ENCODE measurements at places on chromosomes 2 and 18.

DNA sequence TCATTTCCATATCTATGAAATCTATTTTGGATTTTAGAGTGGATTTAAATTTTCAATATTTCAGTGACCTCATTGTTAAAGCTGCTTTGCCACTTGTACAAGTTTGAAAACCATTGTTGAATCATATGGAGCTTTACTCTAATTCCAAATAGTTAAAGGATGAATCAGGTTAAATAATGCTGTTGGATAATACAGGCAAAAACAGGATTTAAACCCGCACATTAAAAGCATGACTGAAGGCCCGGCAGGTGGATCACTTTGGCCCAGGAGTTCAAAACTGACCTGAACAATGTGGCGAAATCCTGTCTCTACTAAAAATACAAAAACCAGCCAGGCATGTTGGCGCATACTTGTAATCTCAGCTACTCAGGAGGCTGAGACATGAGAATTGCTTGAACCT, 68.3 kb downstream of the RIF1 start:
- DNase-seq, result no peak

GRCh38 chr2:118179445-118179844, 91.2 kb downstream of the INSIG2 start:
- DNase-seq, result no peak

DNA sequence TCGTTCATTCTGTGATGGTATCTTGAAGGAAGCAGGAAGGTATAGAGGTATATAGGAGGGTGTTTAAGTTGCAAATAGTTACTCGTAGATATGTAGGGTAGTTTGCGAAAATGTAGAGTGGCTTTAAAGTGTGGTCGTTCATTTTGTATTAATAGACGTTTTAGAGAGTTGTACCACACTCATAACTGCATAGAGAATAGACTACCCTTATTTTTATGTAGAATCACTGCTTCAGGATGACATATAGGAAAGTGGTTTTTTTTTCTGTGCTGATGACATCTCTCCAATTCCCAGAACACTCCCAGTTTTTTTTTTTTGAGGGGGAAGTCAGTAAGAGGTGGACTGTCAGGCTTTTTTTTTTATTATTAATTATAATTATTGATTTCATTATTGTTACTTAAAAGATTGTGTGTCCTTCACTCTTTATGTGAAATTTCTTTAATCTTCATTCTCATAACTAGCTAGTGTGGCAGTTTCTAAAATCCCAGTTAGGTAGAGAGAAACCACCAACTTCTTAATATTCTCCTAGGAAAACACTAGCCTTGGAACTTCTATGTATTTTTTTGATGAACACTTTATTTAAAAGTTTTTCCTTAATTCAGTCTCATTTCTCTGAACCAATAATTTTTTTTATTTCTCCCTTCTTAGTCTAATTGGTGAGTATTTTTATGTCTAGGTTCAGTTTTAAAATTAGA, 1.5 kb downstream of the ACTR3 start:
- no peak for DNase-seq

GRCh38 chr2:109143214-109144187, 14.5 kb downstream of the SH3RF3 start:
- no peak for DNase-seq

DNA sequence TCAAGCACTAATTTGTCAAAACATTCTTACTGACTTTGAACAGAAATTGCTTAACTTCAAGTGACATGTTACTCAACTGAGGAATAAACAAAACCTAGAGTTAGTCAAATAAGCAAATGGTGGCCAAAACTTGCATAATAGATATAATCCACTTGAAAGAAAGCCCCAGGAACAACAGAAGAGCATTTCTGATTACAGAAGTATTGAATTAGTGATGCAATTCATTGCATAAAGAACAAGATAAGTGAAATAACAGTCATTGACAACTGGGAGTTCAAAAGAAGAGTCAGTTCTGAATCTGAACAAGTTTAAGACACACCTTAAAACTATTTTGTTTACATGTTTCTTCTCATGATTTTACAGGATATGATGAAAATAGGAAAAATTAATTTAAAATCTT, 30.8 kb downstream of the COBLL1 start:
- no peak for DNase-seq

GRCh38 chr2:172333235-172333977, 94.0 kb upstream of the ITGA6 start:
- DNase-seq, result peak; percentile 46

DNA sequence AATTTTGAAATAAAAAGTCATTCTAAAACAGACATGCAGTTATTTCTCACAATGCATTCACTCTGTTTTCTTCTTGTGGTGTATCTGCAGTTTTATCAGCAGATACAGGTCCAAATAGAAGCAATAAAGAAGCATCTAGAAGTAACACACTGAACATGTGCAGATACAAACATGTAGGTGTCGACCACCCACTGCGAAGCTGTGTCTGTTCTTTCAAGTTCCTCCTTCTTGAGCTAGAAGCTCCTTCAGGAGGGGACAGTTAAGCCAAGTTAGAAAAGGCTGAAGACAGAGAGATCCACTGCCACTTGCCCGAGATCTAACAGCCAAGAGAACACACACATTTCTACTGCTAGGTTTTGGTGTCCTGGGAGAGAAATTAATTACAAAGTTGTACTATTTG, 30.1 kb downstream of the WDFY1 start:
- DNase-seq, result no peak

DNA sequence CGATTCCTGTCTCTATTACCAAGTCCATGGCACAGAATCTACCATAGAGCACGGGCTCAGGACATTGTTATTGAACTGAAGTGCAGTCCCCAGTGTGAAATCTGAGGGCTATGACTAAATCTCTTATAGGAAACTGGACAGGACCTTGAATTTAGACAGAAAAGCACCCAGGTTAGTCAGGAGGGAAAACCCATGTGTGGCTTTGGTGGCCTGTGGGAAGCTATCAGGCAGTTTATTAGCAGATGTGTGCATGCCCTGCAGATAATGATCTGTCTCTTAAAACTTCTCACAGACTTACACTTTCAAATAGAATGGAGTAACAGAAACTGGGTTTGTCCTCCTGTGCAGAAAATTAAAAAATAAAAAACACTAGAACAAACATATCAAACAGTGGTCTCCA, 610.0 kb upstream of the RAB6C start:
- no peak for DNase-seq

DNA sequence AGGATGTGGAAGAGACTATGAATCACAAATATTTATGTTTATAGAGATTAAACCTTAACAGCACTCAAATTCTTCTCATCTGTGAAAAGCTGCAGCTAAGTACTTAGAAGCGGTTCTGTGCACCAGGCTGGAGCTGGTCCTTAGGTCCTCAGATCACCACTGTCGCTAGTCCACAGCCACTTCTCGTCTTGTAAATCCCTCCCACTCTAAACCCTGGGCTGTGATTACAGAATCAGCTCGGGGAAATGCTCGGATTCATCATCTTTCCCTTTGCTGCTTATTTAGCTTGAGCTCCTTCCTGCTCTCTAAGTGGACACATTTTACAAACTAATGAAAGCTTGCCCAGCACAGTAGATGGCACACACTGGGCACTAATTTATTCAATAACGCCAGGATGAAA, 61.7 kb downstream of the RNF152 start:
- no peak for DNase-seq

DNA sequence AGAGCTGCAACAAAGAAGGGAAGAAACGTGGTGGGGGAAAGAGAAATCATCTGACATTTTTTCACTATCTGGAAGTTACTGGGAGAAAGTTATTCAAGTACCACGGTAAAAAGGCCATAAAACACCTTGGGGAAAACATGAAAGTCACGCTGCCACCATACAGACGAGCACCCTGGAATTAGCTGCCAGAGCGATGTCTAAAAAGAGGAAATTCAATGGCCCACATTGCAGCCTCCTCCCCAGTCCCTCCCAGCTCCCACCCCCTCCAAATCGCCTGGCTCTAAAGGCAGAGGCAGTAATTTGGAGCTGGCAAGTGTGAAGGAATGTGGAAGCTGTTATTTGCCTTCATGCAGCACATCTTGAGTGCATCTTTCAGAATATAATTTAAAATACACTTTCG, 192.0 kb downstream of the ALK start:
- DNase-seq, result no peak
